Esophagus squamous epithelium (tissue), 5 donors: ENCODE measurements at places on chromosomes 12 and 14.

DNA sequence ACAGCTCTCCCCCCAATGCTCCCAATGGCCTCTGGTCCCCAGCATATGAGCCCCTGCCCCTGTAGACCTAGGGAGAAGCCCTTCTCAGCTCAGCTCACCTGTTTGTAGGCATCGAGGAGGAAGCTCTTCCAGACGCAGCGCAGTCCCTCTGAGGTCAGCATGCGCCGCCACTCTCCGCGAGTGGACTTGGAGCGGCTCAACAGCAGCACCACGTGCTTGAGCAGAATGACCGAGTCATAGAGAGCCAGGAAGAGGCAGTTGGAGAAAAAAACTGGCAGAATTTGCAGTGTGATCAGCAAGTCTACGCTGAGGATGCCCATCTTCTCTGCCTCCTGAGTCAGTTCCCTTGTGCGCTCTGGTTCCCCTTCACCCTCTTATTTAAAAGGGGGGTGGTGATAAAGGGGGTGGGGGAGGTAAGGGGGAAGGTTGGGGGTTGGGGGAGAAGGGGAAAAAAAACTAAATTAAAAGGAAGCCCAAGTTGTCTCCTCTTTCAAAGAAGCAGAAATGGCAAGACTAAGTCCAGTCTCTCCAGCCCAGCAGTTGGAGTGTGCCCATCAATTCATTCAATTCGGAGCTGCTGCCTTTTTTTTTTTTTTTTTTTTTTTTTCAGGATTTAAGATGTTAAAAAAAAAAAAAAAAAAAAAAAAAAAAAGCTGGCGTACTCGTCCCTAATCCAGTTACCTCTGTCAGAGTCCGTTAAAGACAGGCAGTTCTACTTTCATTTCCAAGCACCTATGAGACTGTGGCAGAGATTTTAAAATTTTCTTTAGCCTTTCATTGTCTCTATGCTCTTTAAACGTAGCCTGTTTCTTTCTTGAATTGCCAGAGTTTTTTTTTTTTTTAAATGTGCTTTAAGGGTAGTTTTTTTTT, at the start of gene DIO2:
Gene DIO2 (minus strand): TSS at position 352 of the 870 bp plus-strand sequence. CDS start 32 bp downstream, at position 320.
- no peak for DNase-seq

GRCh38 chr14:64213086-64213485, 81.1 kb downstream of the ESR2 start:
- DNase-seq: no peak

DNA sequence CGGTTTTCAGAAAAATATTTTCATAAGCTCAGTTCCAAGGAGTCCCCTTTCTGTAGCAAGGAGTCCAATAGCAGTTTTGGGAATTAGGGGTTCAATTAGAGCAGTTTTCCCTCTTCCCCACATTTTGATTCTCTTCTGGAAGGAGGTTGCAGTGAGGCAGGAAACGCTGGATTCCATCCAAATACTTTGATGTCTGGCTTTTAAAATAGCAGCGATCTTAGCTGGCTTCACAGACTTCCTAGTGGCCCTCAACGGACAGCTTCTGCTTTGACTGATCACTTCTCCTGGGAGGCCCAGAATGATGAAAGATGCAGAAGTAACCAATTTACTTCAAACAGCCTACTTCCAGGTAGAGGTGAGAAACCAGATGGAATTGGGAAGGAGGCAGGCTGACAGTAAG, 63.1 kb downstream of the C12orf75 start:
- no peak for DNase-seq

- no peak for DNase-seq
These were observed 73.5 kb downstream of the LIN7A start for GRCh38 chr12:80864046-80864735.

DNA sequence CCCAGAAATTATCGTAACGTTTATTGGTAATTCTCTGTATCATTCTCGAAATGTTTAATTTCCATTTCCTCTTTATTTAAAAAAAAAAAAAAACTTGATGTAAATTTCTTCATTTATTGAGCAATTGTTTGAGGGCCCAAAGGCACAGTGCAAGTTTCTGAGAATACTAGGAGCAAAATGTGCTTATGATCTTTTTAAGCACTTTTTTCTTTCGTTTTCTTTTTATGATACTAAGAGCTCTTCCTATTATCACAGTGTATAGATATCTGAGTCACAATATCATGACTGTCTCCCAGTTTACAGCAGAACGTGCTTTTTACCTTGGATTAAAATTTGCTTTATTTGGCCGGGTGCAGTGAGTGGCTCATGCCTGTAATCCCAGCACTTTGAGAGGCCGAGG, 5.6 kb downstream of the ATP2A2 start:
- DNase-seq: no peak

- DNase-seq: no peak
These were observed 39.4 kb upstream of the BTG1 start for GRCh38 chr12:92185052-92185451.

DNA sequence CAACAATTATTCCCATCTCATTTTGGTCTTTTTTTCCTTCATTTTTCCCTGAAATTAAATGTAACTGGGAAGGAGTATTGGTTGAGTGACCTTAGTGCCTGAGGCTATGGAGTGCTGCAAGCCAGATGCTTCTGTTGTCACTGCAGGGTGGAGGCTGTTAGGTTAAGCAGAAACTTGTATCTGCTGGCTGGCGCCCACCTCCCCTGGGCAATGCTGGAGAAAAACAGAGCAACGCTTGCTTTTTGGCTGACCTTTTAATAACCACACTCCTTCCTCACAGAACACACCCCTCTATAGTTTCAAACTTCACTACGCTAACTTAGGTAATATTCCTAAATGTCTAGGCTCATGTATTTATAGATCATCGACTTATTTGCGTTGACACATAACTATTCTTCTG, 583.5 kb upstream of the NOVA1 start:
- no peak for DNase-seq

DNA sequence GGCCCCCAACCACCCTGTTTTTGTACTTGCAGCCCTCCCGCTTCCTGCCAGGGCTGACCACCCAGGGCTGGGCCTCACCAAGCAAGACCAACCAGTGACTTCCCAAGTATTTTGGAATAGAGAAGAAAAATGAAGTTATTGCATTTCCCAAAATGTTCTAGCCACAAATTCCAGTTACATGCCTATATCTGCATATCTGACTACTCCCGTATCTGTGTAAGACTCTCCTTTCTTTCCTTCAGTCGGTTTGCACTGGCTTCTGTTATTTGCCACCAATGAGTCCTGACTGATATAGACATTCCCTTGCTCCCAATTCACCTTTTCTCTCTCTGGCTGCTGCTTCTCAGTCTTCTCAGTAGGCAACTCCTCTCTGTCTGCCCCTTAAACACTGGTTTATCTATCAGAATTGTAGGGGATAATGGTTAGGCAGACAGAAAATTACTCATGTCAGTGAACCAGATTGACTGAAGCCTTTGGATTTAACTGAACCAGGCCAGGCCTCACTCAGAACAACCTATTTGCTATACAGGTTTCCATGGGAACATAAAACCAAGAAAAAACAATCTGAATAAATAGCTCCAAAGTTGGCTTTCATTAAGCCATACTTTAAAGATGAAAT, 85.3 kb downstream of the SPTSSA start:
- DNase-seq: no peak

DNA sequence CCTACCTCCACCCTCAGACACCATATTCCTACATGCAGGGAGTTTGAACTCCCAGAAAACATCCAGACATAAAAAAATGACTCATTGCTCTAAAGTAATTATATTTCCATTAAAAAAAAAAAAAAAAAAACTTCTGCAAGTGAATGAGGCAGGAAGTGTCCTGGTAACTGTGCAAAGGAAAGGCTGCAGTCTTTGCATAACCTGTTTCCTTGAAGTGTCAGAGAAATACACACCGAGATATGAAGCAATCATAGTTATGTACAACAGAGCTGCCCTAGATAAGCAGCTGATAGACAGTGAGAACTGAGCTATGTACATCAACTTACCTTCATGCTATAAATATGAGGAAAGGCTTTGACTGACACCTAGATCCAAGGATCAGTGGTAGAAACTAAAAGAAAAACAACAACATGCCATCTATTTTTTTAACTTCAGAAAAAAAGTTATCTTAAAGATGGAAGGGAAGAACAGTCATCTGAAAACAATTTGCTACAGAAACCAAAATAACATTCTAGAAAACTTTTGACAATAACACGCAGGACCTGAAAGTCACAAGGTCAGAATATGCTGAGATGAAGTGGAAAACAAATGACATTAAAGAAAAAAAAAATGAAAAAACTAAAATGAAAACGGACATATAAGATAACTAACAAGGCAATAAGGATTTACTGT, 263.2 kb downstream of the SEC23A start:
- DNase-seq: no peak

- no peak for DNase-seq
These were observed 8.4 kb upstream of the PGF start for GRCh38 chr14:74963705-74964271.

DNA sequence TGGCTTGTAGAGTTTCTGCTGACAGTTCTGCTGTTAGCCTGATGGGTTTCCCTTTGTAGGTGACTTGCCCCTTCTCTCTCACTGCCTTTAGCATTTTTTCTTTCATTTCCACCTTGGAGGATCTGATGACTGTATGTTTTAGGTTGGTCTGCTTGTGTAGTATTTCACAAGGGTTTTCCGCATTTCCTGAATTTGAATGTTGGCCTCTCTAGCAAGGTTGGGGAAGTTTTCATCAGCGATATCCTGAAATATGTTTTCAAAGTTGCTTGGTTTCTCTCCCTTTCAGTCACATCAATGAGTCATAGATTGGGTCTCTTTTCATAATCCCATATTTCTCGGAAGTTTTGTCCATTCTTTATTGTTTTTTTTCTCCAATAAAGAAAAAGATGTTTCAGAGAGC, 11.4 kb downstream of the NOPCHAP1 start:
- no peak for DNase-seq

GRCh38 chr12:46304070-46304469, 35.2 kb upstream of the SLC38A1 start:
- no peak for DNase-seq

GRCh38 chr12:68310370-68310769, 21.8 kb downstream of the MDM1 start:
- no peak for DNase-seq

- DNase-seq: no peak
These were observed 80.3 kb downstream of the SLC8A3 start for GRCh38 chr14:70108419-70108818.

DNA sequence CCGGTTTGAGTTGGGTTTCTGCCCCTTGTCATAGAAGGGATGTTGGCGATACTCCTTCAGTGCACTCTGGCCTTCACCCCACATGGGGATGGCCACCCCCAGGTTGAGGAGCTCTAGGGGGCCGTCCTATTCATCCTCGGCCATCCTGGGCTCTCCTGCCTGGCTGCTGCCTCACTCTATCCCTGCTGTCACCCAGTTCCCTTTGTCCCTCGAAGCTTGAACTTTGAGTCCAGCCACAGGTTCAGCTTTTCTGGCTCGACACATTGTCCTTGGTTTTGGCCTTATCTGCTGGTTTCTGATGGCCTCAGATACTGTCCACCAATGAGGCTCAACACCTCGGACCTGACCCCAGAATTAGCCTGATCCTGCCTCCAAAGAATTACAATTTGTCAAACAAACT, 58.6 kb downstream of the C14orf132 start:
- DNase-seq: no peak

DNA sequence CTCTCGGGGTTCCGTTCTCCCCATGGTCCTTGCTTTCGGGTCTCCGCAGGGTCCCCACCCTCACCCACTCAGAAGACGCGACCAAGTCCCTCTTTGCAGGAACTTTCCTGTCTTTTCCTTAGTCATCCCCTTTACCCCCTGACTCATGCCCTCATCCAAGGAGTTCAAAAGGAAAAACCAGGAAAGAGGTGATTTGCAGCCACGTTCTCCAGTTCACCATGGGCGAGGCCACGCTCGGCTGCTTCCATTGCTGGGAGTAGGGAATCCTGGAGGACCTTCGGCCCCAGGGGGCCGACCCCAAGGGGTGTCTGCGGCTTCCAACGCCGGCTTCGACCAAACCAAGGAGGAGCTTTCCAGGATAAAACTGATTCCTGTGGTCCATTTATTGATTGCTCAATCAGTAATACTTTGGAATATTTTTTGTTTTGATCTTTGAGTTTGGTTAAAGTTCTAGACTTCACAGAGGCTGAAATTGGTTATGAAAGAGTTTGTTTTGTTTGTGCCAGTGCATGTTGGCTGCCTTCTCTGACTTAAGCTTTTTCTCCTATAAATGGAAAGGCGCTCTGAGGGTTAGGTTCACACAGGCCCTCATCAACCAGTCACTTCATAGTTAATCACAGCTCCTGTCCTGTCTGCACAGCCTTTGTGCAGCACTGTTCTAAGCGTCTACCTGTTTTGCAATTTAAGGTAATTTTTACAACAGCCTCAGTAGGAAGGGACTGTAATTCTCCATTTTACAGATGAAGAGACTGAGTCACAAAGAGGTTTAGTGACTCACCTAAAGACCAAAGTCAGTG, 827 bp downstream of the ALDH2 start:
- DNase-seq: no peak

DNA sequence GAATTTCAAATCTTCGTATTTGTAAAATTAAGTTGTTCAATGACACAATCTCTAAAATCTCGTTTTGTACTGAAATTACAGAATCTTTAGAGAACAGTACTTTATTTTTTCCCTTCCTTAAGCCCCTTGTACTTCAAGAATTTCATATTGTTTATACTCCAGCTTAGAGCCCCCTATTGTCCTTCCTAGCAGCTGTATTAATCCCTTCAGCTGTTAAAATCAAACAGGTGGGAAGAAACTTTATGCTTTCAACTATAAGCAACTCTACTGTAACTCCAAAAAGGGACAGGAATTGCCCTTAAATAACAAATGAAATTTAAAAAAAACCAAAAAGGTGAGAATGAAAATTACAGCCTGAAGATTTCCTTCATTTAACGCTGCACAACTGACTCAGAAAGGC, 1.7 kb downstream of the NACA start:
- no peak for DNase-seq

- DNase-seq: no peak
These were observed 78.5 kb upstream of the FLRT2 start for GRCh38 chr14:85451421-85451820.

DNA sequence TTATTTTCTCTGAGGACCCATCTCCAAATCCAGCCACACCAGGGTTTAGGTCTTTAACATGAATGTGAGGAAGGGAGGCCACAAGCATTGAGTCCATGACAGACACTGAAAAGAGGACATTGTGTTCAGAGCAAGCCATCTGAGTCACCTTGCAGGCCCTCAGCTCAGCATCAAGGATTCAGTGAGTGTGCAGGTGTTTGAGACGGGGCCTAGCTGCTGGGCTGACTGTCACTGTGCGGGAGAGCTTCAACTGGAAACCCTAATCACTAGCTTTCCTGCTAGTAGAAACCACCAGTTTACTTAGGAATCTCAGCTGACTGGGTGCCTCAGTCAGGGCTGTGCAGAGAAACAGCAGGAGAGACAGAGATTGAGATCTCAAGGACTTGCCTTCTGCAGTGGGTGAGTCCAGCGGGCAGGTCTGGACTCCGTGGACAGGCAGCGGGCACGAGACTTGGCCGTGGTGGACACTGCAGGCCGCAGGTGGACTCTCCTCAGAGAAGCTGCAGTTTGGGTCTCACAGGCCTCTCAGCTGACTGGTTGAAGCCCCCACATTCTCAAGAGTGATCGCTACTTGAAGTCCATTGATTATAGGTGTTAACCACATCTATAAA, 86.1 kb upstream of the DYNC1H1 start:
- no peak for DNase-seq

- no peak for DNase-seq
These were observed 2.7 kb downstream of the PDE3A start for GRCh38 chr12:20370866-20371519.

DNA sequence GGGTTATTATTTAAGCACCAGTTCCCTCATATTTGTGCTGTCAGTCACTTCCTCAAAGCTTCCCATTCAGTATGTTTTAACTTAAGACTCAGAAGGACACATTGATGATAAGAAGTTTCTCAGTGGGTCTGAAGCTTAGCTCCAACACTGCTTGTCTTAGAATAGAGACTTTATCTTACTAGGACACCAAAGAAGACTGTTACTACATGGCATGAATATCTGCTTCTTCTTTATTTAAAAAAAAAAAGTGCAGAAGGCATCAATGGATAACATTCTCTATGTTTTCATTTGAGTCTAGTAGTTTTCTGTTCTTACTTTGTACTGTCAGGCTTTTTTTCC, 404.2 kb downstream of the DAD1 start:
- DNase-seq: no peak
